ENCODE measurements at places on chromosomes 4 and X.

DNA sequence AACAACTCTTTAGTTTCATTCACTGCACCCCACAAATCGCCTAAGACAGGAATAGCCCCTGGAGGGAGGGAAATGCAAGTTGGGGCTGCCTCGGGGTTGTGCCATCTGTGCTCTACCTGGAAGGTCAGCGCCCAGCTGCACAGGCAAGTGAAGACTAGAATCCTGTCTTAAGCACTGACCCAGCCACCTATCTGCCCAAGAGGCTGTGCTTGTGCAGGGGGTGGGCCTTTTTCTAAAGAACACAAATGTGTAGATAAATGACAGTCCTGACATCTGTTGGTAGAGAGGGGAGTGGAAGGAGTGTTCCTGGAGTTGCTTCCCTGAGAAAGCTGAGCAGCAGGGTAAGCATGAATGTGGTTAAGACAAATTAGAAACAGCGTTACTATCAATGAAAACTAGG is 15.7 kb downstream of the ZNF518B start:
- no peak for DNase-seq
- no peak overlapping the region for H3K27ac ChIP-seq
- H3K4me3 ChIP-seq: no peak overlapping the region
- H3K27me3 ChIP-seq: no peaks in the 10 kb centered on the region
- peaks cover 18% of the 10 kb centered on the region for H3K36me3 ChIP-seq
- no peaks in the 10 kb centered on the region for H3K4me1 ChIP-seq

GRCh38 chr4:187158003-187158402 is 434.3 kb upstream of the FAT1 start:
- no peak for DNase-seq
- no peak overlapping the region for H3K4me3 ChIP-seq
- no peaks in the 10 kb centered on the region for H3K27me3 ChIP-seq
- no peak overlapping the region for H3K27ac ChIP-seq

- no peak for DNase-seq
- no peak overlapping the region for H3K27ac ChIP-seq
- H3K4me3 ChIP-seq: no peak overlapping the region
- H3K27me3 ChIP-seq: no peaks in the 10 kb centered on the region
Measured at GRCh38 chr4:9903317-9903716, 118.0 kb downstream of the SLC2A9 start.

GRCh38 chr4:186826846-186827533 is 103.3 kb upstream of the FAT1 start:
- DNase-seq: peak; percentile 21
- H3K4me3 ChIP-seq: no peak overlapping the region
- H3K27me3 ChIP-seq: no peaks in the 10 kb centered on the region
- no peaks in the 10 kb centered on the region for H3K36me3 ChIP-seq
- no peak overlapping the region for H3K27ac ChIP-seq

DNA sequence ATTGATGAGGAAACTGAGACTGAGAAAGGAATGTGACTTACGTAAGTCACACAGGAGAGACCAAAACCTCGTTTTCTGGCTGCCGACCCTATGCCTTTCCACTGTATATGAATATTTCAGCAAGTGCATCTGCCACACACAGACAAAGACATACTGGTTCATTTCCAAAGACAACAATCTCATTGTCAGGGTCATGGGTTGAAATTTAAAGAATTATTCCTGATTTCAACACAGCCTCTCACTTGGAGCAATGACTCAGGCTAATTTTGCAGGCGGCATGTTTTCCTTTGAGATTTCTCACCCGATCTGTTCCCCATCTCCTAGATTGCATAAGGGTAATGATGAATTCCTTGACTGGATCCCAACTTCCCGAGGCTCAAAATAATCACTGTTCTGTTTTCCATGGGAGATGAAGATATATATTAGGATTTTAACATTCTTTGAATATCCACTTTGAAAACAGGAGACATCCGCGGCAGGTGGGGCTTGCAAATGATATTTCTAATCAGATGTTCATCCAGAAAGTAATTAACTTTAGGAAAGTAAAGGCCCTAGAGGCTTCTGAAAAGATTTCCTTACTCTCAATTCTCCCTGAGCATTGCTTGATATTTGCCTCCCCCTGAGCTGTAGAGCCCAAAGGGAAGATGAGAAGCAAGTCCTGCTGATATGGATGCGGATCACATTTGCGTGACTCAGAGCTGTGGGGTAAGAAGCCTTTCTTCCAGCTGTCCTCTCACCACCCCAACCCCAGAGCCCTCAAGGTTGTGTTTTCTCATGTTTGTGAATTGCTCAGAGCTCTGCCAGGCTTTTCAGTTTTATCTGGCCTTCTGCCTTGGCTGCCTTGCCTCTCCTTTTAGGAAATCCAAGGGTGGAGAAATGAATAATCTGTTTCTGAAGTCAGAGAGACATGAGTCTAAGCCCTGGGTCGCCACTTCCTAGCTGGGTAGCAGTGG is 361.1 kb upstream of the BOD1L1 start:
- H3K36me3 ChIP-seq: no peaks in the 10 kb centered on the region
- H3K27ac ChIP-seq: peak overlapping the region; percentile 55
- H3K27me3 ChIP-seq: no peaks in the 10 kb centered on the region
- H3K4me3 ChIP-seq: no peak overlapping the region
- DNase-seq: no peak
- peaks cover 8% of the 10 kb centered on the region for H3K4me1 ChIP-seq

GRCh38 chr4:15410750-15411149 is 17.1 kb upstream of the C1QTNF7 start:
- no peaks in the 10 kb centered on the region for H3K27me3 ChIP-seq
- no peak for DNase-seq
- no peak overlapping the region for H3K4me3 ChIP-seq
- no peaks in the 10 kb centered on the region for H3K36me3 ChIP-seq
- no peak overlapping the region for H3K27ac ChIP-seq

DNA sequence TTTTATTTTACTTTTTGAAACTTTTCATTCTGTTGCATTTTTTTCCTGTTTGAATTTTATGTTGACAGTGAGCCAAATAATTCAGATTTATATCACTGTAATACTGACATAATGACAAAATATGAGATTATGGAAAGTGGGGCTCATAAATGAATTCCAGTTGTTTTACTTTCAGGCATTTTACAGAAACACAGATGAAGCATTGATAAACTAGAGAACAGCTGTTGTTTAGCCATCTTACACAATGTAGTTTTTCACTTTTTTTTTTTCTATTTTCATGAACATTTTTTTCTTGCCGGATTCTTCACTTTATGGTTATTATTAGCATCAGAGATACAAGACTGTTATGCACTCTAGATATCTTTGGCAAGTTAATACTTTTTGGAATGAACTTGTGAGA is 91.7 kb upstream of the PAQR3 start:
- H3K36me3 ChIP-seq: no peaks in the 10 kb centered on the region
- no peak for DNase-seq
- no peak overlapping the region for H3K27ac ChIP-seq
- H3K4me1 ChIP-seq: no peaks in the 10 kb centered on the region
- no peaks in the 10 kb centered on the region for H3K27me3 ChIP-seq

DNA sequence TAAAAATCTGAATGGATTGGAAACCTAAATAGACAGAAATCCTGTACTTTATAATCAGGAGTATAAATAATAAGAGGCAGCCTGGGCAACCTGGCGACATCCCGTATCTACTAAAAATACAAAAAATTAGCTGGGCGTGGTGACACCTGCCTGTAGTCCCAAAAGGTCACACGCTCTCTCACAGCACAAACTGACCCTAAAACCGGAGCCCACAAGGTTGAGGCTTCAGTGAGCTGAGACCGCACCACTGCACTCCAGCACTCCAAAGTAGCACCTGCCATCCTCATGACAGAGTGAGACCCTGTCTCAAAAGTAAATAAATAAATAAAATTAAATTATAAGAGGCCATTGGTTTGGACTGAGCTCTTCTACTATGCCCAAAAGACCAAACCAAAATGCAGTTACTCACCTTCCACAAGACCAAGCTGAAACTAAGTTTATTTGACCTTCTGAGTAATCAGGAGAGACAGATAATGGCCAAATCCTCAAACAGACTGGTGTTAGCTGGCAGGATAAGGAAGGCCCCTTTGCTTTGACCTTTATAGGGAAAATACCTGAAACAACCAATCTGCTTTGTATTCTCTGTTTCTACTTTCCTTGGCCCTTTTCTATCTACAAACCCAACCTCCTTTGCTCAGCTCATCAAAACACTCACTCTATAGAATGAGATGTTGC is 3.2 kb upstream of the GRSF1 start:
- no peak for DNase-seq
- H3K4me1 ChIP-seq: peaks cover 6% of the 10 kb centered on the region
- H3K27ac ChIP-seq: no peak overlapping the region
- H3K36me3 ChIP-seq: no peaks in the 10 kb centered on the region

GRCh38 chrX:19721726-19722370 is 165.6 kb downstream of the SH3KBP1 start:
- no peak for DNase-seq
- H3K27ac ChIP-seq: no peak overlapping the region
- peaks cover 9% of the 10 kb centered on the region for H3K4me1 ChIP-seq
- H3K27me3 ChIP-seq: peaks cover 2% of the 10 kb centered on the region
- H3K4me3 ChIP-seq: no peak overlapping the region

DNA sequence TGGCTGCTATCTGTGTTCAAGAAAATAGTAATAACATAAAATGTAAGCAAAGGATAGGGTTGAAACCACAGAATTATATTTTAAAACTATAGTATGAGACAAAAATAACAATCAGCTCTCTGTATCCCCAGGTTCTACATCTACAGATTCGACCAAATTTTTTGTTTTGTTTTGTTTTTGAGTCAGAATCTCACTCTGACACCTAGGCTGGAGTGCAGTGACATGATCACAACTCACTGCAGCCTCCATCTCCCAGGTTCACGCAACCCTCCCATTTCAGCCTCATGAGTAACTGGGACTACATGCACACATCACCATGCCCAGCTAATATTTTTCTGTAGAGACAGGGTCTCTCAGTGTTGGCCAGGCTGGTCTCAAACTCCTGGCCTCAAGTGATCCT is 113.2 kb downstream of the MAB21L2 start:
- no peaks in the 10 kb centered on the region for H3K27me3 ChIP-seq
- no peaks in the 10 kb centered on the region for H3K4me1 ChIP-seq
- no peak overlapping the region for H3K4me3 ChIP-seq
- no peaks in the 10 kb centered on the region for H3K36me3 ChIP-seq

GRCh38 chr4:149793459-149793858 is 22.2 kb downstream of the IQCM start:
- no peak for DNase-seq
- no peak overlapping the region for H3K4me3 ChIP-seq
- no peaks in the 10 kb centered on the region for H3K4me1 ChIP-seq
- no peaks in the 10 kb centered on the region for H3K27me3 ChIP-seq
- no peaks in the 10 kb centered on the region for H3K36me3 ChIP-seq

- H3K27ac ChIP-seq: no peak overlapping the region
- no peak overlapping the region for H3K4me3 ChIP-seq
- H3K36me3 ChIP-seq: no peaks in the 10 kb centered on the region
- DNase-seq: peak; percentile 44
Measured at GRCh38 chrX:49627086-49627777, 28.4 kb downstream of the GAGE1 start.

GRCh38 chrX:96591421-96591820 is 93.2 kb upstream of the DIAPH2 start:
- H3K4me3 ChIP-seq: no peak overlapping the region
- H3K27ac ChIP-seq: no peak overlapping the region
- H3K4me1 ChIP-seq: no peaks in the 10 kb centered on the region
- no peaks in the 10 kb centered on the region for H3K36me3 ChIP-seq
- no peaks in the 10 kb centered on the region for H3K27me3 ChIP-seq
- DNase-seq: no peak

DNA sequence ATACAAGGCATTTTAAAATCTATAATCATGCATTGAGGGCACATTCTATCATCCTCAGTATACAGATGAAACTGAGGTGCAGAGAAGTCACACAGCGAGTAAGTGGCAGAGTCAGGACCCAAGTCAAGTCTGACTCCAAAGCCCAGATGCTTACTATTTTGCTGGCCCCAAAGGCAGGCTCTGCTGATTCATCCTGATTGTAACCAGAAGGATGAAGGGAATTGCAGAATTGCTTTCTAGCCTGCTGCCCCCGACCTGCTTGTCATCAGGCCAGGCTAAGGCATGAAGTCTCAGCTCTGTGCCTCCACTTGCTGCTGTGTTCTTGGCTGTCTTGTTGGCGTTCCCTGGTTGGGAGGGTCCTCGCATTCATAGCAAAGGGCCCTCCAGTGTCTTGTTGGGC is 62.7 kb downstream of the SLC9A6 start:
- H3K4me3 ChIP-seq: no peak overlapping the region
- H3K27ac ChIP-seq: no peak overlapping the region
- no peaks in the 10 kb centered on the region for H3K36me3 ChIP-seq
- DNase-seq: no peak
- H3K27me3 ChIP-seq: peaks cover 7% of the 10 kb centered on the region
- H3K4me1 ChIP-seq: no peaks in the 10 kb centered on the region

DNA sequence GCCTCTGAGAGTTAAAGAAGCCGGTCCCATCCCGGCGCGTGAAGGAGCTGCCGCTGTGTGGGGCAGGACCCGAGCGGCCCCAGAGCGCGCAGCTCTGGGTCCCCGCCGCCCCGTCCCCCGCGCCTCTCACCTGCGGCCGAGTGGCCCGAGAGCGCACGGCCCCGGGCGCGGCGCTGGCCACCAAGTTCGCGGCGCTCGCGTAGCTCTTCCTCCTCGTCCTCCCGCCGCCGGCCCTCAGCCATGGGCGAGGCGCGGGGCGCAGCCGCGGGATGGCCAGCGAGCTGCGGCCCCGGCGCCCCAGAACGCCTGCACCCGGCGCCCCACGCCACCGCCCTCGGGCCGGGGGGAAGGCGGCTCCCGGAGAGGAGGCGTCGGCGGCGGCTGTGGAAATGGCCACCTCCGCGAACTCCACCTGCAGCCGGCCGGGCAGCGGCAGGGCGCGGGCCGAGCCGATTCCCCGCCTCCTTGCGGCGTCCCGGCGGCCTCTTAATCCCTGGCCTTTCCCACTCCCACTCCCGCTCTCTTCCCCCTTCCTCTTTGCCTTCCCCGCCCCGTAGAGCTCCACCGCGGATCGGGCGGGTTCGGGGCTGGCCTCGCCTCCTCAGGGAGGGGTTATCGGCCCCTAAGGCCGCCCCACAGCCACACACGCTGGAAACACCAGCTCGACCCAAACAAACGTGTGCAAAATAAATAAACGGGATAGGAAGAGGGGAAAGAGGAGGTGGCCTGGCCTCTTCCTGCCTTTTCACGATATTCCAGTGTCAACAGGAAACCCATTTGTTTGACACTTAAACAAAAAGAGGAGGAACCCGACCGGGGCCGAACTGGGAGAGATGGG is at the start of gene SH3D19:
TSS of gene SH3D19 (minus strand) at position 495 of the 838 bp plus-strand sequence. CDS start at position 242, 253 bp downstream.
- peak within 1 kb of the TSS; percentile 76 for H3K4me3 ChIP-seq
- H3K4me1 ChIP-seq: peaks cover 6% of the 10 kb centered on the region
- DNase-seq: no peak
- peak within 1 kb of the TSS; percentile 89 for H3K27ac ChIP-seq

GRCh38 chr4:95505799-95506198 is 43.0 kb downstream of the UNC5C start:
- H3K4me1 ChIP-seq: no peaks in the 10 kb centered on the region
- H3K27ac ChIP-seq: no peak overlapping the region
- no peaks in the 10 kb centered on the region for H3K27me3 ChIP-seq
- no peak overlapping the region for H3K4me3 ChIP-seq
- H3K36me3 ChIP-seq: no peaks in the 10 kb centered on the region

DNA sequence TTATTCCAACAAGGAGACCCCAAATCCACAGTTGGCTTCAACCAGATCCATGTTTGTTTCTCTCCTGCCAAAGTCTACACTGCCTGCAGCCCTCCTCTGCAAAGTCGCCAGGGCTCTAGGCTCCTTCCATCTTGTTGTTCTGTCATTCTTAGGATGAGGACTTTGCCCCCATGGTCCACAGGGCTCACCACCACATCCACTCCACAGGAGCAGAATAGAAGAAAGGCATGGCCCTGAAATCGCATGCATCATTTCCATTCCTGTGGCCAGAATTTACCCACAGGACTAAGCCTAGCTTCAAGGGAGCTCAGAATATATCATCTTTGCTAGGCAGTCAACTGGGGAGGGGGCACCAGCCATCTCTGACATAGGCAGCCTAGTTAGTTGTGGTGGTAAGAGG is 254.7 kb downstream of the FBXW7 start:
- H3K27me3 ChIP-seq: no peaks in the 10 kb centered on the region
- no peak for DNase-seq
- no peak overlapping the region for H3K27ac ChIP-seq
- no peaks in the 10 kb centered on the region for H3K4me1 ChIP-seq
- no peaks in the 10 kb centered on the region for H3K36me3 ChIP-seq
